ENCODE measurements at places on chromosomes 2 and 18.
A peak's percentile ranks its signal among the peaks of the same experiment; 100 is the strongest.

DNA sequence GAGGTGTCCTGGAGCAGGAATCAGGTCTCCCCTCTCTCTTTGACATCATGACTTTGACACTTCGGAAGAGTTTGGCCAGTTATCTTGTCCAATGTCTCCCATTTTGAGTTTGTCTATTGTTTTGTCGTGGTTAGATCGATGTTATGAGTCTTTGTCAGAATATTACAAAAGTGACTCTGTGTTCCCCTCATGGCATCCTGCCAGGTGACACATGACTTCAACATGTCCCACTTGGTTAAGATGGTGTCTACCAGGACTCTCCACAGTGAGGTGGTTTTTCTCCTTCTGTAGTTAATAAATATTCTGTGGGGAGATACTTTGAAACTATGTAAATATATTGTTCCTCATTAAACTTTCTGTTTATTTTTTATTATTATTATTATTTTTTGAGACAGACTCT, 76.6 kb upstream of the BZW1 start:
- ATAC-seq, result no peak

DNA sequence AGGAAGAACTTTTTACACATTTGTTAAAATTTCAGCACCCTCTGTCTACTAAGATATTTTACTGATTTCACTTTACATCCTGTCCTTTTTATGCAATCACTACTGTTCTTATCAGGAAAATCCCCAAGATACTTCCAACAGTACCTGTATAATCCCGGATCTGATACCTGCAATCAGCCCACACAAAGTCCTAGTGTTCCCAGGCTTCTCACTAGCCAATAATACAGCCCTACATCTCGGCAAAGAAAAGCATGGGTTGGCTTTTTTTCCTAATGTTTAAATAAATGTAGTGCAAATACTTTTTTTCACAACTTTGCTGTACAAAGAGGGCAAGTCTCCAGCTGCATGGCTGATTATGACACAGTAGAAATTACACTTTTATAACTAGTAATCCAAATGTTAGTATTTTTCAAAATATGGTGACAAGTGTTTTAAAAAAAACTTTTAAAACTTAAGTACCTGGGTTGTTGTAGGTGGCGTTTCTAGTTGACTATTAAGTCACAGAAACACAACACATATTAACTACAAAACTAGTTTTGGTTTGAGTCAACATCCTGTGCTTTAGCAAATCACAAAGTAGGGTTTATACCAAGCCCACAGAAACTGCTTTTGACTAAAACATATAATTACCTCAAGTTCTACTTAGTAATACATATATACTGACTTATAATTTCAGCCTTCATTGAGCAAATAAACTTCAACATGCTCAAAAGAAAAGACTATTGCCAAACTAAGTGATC, 19.5 kb downstream of the CNOT11 start:
- ATAC-seq, result peak; percentile 96

- ATAC-seq, result no peak
These were observed 30.5 kb downstream of the ASB1 start for GRCh38 chr2:238456970-238457926.

- no peak for ATAC-seq
These were observed 109.1 kb upstream of the OTOS start for GRCh38 chr2:240249423-240250149.

GRCh38 chr2:237682151-237682550, 54.8 kb downstream of the LRRFIP1 start:
- no peak for ATAC-seq

DNA sequence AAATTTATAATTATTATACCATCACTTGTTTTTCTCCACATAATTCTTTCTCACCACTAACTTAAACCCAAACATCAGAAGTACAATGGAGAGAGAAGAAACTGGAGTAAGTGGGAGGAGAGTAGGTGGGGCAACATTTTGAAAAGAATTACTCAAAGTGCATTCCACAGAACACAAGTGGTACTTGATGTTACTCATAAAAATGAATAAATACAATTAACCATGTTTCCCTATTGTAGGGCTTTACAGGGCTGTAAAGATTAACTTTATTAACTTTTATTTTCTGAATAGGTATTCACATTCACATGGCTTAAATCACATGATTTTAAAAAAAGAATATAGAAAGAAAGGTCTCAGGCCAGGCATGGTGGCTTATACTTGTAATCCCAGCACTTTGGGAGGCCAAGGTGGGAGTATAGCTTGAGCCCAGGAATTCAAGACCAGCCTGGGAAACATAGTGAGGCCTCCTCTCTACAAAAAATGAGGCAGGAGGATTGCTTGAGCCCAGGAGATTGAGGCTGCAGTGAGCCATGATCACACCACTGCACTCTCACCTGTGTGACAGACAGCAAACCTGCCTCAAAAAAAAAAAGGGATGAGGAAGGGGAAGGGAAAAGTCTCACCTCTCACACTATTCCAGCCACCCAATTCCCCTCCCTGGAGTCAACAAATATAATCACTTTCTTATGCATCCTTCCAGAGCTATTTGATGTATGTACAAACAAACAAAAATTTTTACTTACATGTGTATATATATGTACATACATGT, 47.1 kb downstream of the KCNG3 start:
- no peak for ATAC-seq

DNA sequence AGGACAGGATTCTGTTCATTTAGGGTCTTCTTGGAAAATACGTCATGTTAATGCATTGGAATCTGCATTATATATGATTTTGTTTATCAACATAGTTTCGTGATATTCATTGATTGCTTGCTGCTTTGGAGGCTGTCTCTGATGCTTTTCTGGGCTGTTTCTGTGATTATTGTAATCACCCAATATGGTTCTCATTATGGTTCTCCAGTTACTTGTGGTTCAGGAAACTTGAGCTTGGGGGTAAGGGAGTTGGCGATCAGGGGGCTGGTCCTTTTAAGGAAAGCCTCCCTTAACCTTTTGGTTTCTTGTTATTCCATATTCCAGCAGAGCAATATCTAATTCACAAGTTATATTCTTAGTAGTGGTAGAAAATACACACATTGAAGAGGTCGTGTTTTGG, 17.4 kb upstream of the STON1 start:
- no peak for ATAC-seq

- no peak for ATAC-seq
These were observed 25.0 kb downstream of the COA5 start for GRCh38 chr2:98583276-98583675.

- no peak for ATAC-seq
These were observed 6.3 kb downstream of the NMS start for GRCh38 chr2:100476606-100477005.

DNA sequence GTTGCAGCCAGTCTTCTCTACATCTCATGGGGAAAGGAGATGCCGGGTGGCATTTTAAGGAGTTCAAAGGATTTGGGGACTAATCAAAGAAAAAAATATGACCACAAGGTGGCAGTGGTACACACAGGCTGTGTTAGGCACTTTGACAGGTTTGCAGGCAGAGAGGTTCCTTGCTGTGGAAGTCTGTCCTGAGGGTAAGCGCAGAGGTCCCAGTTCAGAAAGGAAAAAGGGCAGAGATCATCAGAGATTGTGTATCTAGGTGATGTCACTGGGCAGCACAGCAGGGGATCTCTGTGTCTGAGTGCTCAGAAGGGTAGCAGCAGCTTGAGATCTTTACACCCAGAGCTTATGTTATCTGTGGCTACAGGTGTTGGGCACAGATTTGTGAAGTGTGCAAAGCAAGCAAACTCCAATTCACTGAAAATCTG, 231.4 kb downstream of the LRRTM1 start:
- no peak for ATAC-seq

DNA sequence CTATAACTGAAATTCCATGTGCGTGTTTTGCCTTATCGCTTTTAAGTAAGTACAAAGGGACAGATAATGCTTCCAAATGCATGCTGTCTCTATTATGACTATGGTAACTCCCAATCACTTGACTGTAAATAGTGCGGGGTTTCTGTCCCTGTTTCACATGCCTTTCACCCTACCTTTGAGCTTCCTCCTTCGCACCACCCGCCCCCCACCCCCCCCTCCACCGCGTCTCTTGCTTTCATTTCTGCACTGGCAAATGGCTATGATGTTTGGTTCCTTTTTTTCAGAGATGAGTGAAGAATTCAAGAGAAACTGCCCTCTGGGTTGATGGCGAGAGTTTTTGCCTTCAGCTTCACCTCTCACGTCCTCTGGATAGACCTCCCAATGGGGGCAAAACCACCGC, 25.0 kb upstream of the SPP2 start:
- peak; percentile 55 for ATAC-seq

GRCh38 chr2:199446996-199447576, 10.7 kb downstream of the SATB2 start:
- ATAC-seq, result no peak

GRCh38 chr18:50607378-50607926, 47.6 kb downstream of the MAPK4 start:
- ATAC-seq, result no peak

DNA sequence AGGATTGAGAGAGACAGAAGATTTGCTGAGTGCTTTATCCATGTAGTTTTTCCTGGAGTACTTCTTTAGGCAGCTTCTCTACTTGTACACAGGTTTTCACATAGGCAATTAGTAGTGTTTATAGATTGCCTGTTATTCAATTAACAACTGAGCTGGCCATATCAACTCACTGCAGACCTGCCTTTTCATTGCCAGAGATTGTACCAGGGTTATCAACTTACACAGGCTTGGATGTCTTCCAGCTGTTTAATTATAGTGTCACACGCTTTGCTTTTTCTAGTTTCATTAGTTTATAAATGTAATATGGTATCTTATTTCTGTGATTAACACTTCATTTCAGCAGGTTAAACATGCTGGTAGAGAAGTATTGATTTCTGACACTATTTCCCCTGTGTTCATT, 125.9 kb downstream of the GPD2 start:
- ATAC-seq, result no peak

GRCh38 chr2:237048595-237048994, 37.1 kb upstream of the COPS8 start:
- no peak for ATAC-seq

DNA sequence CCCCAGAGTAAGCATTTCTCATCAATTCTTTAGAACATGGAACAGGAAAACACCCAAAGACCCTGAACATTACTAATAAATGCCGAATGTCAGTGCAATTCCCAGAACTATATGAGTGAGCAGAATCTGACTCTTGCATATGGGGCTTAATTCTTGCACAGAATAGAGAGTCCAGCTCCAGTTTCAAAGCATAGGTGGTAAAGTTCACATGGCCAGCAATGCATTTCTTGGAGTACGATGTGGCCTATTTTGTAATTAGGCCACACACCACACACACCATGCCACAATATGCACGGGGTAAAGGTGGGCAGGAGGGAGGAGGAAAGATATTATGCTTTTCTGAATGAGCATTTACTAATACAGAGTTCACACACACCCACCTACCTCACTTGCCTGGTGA, 56.5 kb downstream of the PLA2R1 start:
- ATAC-seq, result no peak

- no peak for ATAC-seq
These were observed 51.6 kb downstream of the MRPL33 start for GRCh38 chr2:27823135-27823534.

All from activated CD4-positive, CD25-positive, alpha-beta regulatory T cell treated with anti-CD3 and anti-CD28 coated beads, Interleukin-2, amount 50 U/mL, for 24 hours (primary cell).